D341Med (cell line): ENCODE measurements at places on chromosomes 3 and 15.

DNA sequence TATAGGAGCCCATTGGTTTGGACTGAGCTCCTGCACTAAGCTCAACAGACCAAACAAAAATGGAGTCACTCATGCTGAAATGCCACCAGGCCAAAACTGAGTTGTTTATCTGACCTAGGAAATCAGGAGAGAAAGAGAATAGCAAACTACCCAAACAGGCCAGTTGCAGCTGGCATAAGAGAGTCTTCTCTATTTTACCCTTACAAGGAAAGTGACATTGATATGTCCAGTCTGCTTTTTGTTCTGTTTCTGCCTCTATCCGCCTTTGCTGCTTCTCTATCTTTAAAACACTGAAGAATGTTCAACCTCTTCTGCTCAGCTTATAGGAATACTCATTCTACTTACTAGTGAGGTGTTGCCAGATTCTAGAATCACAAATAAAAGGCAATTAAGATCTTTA lies 95.1 kb downstream of the ATP1B3 start:
- no peak for DNase-seq

DNA sequence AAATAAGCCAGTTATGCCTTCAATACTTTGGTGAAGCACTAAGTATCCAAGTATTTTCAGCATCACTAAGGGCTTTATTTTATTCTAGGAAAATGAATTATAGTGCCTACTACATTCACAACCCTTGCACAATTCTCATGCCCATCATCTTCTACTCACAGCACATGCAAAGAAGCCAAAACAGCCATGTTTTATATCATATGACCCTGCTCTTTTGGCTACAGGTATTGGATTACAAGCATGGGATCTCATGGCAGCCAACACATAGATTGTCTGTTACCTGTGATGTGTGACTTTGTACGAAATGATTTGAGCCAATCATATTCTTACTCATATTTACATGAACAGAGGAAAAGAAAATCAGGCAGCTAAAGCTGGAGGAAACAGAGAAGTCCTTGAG lies 38.6 kb downstream of the STT3B start:
- no peak for DNase-seq

GRCh38 chr15:40072216-40072990 lies 33.4 kb upstream of the SRP14 start:
- no peak for DNase-seq

- no peak for DNase-seq
These were observed 106.7 kb downstream of the FAM43A start for GRCh38 chr3:194792368-194792767.

DNA sequence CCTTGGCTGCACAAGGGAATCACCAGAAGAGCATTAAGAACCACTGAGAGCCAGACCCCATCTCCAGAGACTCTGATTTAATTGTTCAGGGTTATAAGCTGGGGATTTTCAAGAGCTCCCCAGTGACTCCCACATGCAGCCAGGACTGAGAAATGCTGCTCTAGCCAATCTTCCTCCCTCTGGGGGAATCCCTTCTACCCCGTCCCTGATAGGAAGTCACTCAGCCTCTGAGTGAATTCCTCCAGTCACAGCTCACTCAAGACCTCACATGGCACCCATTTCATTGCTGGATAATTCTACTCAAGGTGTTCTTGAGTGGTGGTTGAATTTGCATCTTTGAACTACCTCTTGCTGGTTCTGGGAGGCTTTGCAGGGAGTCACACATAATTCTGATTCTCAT lies 10.7 kb downstream of the CCR3 start:
- DNase-seq = no peak
